ENCODE measurements at places on chromosomes 2 and 18.

GRCh38 chr18:61748004-61748403, 144.8 kb downstream of the RNF152 start:
- no peak for DNase-seq

DNA sequence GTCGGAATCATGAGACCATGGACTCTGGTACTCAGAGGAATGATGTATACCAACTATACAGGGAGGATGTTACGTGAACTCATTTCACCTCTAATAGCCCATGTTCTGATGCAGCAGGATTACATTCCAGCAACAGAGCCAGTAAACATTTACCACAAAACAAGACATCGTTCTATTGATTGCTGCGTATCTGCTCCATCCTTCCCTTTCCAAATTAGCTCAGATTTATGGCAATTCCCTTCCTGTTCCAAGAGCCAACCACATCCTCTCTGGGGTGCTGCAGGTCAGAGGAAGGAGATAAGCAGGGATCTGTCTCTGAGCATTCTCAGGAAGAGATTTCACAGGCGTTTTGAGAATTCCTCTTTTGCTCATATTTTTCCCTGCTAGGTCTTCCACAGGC, 98.3 kb downstream of the KLF7 start:
- DNase-seq, result no peak

GRCh38 chr2:195307751-195308150, 349.3 kb upstream of the SLC39A10 start:
- DNase-seq, result no peak

- DNase-seq, result no peak
Observed at GRCh38 chr18:38895560-38895959, 1330.0 kb upstream of the CELF4 start.

DNA sequence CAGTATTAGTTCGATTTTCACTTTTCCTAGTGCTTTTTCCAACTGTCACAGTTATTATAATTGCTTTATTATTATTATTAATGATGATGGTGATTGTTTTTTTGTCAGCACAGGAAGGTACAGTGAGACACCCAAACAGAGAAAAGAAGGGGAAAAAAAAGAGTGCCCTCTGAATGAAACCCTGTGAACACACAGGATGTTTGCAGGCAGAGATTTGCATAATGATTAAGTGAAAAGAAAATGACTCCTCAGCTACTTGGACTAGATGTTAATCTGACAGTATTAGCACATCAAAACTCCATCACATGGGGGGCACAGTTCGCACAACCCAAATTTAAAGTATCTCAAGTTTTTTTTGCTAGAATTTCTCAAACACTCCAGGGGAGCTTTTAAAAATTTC, 32.9 kb downstream of the ADD2 start:
- no peak for DNase-seq
